Globus pallidus (tissue), 1 donor: ENCODE measurements at places on chromosomes 5 and 9.

- no peak for DNase-seq
Measured at GRCh38 chr5:146662229-146662628, 146.2 kb upstream of the GPR151 start.

- DNase-seq, result no peak
Measured at GRCh38 chr5:87132696-87133095, 135.0 kb upstream of the RASA1 start.

GRCh38 chr5:76256116-76256889 is 146.8 kb upstream of the IQGAP2 start:
- DNase-seq, result peak; percentile 65

- no peak for DNase-seq
Measured at GRCh38 chr5:16666883-16667398, 50.1 kb upstream of the RETREG1 start.

DNA sequence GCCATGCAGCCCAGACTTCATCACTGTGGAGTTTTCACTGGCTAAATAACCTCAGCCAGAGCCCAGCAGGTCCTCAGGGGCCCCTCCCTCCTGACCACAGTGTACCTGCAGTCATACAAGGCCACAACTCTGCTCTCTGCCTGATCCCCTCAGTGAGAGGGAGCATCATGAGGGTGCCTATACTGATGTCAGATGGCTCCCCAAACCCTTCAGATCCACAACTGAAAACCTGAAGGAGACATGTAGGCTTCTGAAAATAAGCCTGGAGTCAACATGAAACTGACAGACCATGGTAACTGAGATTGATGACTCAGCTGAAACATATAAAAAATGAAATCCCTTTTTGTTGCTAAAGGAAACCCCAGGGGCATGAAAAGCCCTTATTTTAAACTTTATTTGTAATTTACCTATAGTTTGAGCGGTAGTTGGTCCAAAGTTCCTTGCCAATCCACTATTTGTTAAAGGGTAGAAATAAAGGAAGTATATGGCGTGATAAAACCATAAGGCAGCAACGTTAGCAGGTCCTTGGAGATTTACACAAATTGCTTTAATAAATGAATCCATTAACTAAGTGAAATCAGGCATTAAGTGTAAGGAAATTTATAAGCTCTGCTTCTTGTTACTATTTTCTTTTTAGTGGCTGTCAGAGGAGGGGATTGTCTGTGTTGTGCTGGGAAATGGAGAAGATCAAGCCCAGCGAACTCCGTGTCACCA is 68.3 kb downstream of the FGF1 start:
- DNase-seq, result no peak

- no peak for DNase-seq
Measured at GRCh38 chr5:78574731-78575161, 73.8 kb downstream of the LHFPL2 start.

DNA sequence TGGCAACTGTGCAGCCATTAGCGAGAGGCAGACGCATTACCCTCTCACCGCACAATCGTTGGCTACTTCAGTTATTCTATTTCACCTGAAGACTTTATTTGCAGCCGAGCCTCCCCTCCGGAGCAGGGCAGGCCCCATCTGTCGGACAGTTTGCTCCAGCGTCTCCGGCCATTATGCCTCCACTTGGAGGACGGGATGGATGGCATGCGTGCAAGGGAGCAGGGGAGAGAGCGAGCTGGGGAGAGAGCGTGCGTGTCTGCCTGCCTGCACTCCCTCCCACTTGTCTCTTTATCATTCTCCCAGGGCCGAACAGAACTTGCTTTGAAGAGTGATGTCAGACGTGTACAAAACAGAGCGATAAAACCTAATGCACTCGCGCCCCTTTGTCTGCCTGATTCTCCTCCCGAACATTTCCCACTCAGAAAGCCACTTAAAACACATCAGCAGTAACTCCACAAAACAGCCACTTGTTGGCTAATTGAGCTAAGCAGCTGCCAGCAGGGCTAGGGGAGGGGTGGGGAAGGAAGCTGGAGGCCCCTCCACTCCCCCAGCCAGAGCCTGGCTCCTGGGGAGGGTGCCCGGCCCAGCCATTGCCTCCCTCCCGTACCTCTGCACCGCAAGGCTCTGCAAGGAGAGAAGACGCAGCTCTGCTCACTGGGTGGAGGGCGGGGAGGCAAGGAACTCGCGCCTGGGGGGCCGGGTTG is 43.4 kb upstream of the FUBP3 start:
- DNase-seq, result no peak

DNA sequence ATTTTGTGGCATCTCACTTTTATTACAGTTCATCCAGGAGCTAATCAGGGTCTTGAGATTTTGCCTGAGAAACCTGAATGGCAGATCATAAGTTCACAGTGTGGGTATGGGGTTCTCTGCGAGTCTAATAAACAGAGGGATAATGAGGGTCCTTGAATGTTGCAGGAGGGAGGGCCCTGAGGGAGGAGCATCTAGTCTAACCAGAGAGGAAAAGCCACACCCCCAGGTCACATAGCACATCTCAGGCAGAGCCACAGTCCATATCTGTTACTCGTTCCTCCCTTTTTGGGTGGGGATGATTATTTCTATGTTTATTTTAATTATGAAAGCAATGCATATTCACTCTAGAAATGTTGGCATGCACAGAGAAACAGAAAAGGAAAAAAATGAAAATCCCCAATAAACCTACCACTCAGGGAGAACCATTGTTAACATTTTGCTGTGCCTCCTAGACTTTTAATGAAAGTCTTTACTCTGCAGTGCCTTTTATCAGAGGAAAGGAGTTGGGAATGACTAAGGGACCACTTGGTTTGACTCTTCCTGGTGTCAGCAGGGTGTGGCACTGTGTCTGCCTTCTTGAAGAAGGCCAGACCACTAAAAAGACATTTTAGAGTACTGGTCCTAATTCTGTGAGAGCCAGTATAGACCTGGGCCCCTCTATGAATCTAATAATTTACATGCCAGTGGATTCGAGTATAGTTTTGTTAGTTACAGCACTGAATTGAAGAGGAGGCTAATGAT is 2.8 kb downstream of the GALNT12 start:
- DNase-seq, result no peak

GRCh38 chr5:173383711-173384110 is 55.5 kb upstream of the STC2 start:
- DNase-seq, result no peak

DNA sequence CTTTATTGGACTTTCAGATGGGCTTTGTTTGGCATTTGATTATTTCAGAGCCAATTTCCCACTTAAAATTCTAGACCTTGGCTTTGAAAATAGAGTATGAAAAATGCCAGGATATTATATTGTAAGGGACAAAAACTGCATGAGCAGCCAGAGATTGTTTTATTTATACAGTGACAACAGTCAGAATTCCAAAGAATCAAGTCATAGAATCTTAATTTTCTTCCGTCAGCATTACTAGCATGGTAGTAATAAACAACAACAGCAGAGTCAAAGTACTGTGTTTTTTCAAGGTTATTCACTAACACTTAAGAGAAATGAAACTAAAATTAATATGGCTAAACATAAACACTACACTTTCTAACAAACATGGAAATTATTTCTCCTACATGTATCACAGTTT is 52.2 kb downstream of the MLLT3 start:
- no peak for DNase-seq

- no peak for DNase-seq
Measured at GRCh38 chr9:18317896-18318295, 156.1 kb upstream of the ADAMTSL1 start.

- no peak for DNase-seq
Measured at GRCh38 chr9:13213998-13214397, 65.5 kb downstream of the MPDZ start.

DNA sequence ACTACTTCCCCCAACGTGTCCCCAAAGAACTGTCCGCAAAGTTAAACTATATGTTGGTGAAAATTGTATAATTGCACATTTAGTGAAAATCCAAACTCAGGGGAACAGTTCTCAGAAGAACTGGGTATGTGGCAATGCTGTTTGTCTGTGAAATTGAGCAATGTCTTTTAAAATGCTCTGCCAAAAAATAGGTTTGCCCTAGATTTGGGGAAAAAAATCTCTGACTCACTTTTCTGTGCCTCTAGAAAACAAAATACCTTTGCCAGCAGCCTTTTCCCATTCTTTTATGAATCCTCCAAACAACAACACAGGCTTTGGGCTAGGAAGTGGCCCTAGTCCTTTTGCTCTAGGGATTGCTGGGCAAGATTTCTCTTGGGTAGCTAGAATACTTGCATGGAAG is 37.4 kb upstream of the ZNF608 start:
- peak; percentile 29 for DNase-seq

GRCh38 chr9:92887880-92888338 is 10.1 kb upstream of the ZNF484 start:
- no peak for DNase-seq

GRCh38 chr5:11301171-11301570 is 540.1 kb upstream of the DAP start:
- no peak for DNase-seq

GRCh38 chr9:127853312-127854183 is 910 bp downstream of the ENG start:
- no peak for DNase-seq

DNA sequence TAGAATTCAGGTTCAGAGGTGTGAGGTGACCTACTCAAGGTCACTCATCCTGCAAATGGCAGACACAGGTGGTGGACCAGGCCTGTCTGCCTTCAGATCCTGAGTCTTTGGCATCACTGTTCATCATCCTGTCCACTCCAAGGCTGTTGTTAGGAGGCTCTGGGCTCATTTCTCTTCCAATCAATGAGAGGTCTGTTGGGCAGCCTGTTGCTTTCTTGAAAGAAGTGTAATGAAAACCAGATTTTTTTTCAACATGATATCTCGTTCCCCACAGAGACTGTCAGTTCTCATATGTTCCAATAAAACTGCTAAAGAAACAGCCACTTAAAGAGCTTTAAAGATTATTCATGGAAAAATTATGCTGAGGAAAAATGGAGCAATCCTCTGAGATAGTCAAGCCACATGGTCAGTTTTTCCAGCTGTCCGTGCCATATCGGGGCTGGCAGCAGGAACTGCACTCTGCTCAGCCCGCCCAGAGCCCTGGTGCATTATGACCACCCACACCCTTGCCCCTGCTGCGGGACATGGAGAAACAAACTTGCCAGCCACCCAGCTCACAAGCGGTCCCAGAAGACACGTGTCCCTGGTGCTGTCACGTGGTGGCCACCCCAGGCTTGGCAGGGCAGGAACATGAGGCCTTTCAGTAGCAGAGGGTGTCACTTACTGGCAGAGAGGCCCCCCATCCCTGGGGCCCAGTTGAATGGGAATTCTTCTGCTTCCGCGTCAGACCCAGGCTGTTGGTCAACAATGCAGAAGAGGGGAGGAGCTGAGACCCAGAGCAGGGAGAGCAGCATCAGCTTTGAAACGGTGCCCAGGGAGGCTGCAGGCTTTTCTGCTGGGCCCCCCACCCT is 63.7 kb upstream of the ANGPTL2 start:
- peak; percentile 90 for DNase-seq

- DNase-seq, result no peak
Measured at GRCh38 chr5:123124859-123125595, 36.0 kb downstream of the PRDM6 start.

GRCh38 chr9:101229606-101230005 is 155.2 kb downstream of the BAAT start:
- no peak for DNase-seq

GRCh38 chr9:15276328-15276938 is 30.6 kb downstream of the TTC39B start:
- no peak for DNase-seq

DNA sequence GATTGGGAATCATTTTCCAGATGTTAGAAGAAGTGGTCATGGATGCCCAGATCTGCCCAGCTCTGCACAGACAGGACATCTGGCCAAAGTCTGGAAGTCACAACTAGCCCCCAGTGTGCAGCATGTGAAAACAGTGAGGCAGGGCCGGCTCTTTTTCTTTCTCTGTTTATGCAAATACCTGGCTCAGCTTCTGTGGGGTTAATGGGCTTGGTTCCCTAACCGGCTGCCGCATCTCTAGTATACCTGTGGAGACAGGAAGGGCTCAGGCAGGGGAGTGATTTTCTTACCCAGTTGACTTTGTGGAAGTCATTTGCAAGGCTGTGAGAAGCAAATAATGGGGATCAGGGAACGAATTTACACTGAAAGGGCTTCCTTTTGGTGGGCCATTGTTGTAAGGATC is 254.8 kb upstream of the PANK3 start:
- no peak for DNase-seq

- no peak for DNase-seq
Measured at GRCh38 chr5:160486573-160486972, 64.9 kb downstream of the PTTG1 start.

DNA sequence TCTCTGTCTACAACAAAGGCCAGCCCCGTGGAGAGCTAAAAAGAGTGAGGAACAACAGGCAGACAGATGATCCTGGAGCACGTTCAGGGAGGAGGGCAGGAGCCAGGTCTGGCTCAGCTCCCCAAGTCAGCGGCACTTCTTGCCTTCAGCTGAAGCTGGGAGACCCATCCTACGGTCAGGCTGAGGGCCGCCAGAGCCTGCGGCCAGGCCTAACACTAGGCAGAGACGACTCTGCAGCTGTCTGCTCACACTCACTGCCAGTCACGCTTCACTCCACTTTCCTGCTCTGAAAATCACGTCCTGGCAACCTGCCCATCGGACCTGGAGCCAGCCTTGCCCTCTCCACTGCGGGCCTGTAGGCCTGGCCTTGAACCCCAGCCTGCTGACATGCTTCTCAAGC is 160.9 kb upstream of the LHFPL2 start:
- DNase-seq, result no peak

GRCh38 chr5:135921388-135921787 is 25.7 kb upstream of the IL9 start:
- DNase-seq, result no peak

- no peak for DNase-seq
Measured at GRCh38 chr5:141877356-141878185, 639 bp downstream of the PCDH1 start.

DNA sequence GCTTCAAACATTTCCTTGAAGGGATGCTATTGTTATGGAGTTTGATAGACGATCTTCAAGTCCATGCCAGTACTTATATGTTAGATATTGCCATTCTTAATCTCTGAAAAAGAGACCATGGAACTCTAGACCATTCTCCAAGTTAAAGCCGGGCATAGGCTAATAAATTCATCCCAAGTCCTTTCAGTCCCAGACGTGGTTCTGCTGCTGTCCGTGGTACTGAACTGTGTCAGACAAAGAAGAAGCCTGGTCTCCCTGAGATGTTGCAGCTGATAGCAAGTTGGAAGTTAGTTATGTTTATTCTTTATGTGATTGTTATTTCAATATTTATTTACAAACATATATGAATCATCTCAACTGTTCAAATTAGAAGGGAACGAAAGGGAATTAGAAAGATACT is 158.7 kb downstream of the NMUR2 start:
- no peak for DNase-seq

GRCh38 chr5:96546120-96546519 is 113.1 kb upstream of the PCSK1 start:
- no peak for DNase-seq
